GM10248 (cell line): ENCODE measurements at places on chromosomes 7 and 10.

DNA sequence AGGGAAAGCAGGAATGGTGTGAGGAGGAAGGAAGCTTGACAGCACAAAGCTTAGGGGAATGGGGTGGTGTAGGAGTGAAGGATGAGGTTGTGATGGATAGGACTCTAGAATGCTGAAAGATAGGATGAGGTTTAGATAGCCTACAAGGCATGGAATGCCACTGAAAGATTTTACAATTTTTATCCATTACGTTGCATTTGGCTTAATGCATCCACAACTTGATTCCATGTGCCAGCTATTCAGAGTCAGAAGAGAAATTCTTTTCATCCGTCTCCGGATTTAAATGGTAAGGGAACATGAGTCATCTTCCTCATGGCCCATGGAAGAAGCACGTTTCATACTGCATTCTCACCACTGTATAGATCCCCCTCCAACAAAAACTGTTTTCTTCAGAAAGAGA is 212.4 kb upstream of the BMPER start:
- no peak for DNase-seq

- no peak for DNase-seq
Measured at GRCh38 chr10:24884793-24885192, 67.6 kb downstream of the PRTFDC1 start.

GRCh38 chr7:17013204-17013603 is 131.4 kb upstream of the AGR3 start:
- DNase-seq = no peak

DNA sequence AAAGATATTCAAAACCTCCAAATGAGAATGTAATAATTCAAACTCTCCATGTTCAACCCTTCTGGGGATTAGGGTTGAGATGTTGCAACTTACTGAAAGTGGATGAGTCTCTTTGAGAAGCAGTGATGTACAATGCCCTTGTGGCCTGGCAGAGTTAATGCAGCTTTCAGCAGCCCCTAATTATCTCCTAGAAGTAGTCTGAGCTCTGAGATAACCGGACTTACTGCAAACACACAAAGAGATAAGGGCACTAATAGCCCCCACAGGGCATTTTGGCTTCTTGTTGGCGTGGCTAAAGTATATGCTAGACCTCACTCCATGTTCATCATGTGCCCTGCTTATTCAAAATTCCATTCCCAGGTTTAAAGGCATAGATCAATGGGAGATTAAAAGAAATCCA is 404.7 kb downstream of the NEBL start:
- no peak for DNase-seq

- DNase-seq = no peak
Measured at GRCh38 chr10:72227826-72228225, 11.8 kb upstream of the ASCC1 start.

DNA sequence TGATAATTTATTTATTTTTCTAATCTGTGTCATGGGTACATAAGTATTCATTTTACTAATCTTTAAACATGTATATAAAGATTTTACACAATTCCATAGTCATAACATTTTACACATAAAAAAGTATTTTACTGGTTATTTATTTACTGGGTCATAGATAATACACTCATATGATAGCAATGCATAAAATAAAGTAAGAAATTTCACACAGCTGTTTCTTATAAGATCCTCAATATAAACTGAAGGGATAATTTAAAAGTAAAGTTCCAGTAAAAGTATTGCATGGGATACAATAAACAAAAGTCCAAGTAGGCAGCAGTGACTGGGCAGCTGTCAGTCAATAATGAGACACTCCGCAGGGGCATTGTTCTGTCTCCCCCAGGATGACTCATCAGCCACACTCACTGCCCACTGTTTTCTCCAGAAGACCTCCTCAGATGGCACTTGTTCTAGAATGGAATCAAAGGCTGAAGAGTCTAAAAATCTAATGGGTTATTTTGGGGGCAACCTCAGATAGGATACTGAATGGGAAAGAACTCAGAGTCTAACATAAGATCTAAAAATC is 32.7 kb downstream of the DPY19L1 start:
- DNase-seq = no peak

DNA sequence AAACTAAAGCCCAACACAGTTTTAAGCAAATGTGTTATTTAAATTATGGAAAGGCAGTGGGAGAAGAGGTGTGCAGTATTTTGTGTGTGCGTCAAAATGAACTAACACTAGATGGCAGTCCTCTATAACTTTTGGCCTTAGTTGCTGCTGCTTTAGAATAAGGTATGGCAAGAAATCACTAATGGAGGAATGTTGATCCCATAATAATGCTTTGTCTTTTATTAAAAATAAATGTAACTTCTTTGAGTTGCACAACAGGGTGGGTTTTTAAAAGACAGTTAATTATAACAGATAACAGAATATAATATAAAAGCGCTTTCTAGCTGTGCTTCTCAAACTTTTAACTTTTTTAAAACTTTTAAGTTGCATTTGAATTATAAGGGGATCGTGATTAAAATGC is 56.4 kb downstream of the BBS9 start:
- peak; percentile 46 for DNase-seq

- DNase-seq = no peak
Measured at GRCh38 chr7:44096326-44096881, 7.7 kb upstream of the AEBP1 start.
